ENCODE measurements at places on chromosomes 12 and 14. TPM values are rescaled to one million over a fixed set of nuclear protein-coding genes. Genes with fewer than 3 reads are reported as not detected.

LRRC43 gene
- total RNA-seq = not detected

HOXC12 gene
- not detected for total RNA-seq

PARP11 gene
- total RNA-seq = 19.9 TPM

COX8C gene
- total RNA-seq = 0.43 TPM

CCDC175 gene
- total RNA-seq = not detected

KRT79 gene
- not detected for total RNA-seq

Data from activated naive CD4-positive, alpha-beta T cell treated with anti-CD3 and anti-CD28 coated beads for 36 hours (primary cell).